ENCODE measurements at places on chromosomes 2 and 18.

GRCh38 chr2:36480636-36481035, 117.3 kb downstream of the FEZ2 start:
- no peaks in the 10 kb centered on the region for H3K27me3 ChIP-seq
- peaks cover 11% of the 10 kb centered on the region for H3K36me3 ChIP-seq
- no peaks in the 10 kb centered on the region for H3K4me1 ChIP-seq
- DNase-seq, result no peak

DNA sequence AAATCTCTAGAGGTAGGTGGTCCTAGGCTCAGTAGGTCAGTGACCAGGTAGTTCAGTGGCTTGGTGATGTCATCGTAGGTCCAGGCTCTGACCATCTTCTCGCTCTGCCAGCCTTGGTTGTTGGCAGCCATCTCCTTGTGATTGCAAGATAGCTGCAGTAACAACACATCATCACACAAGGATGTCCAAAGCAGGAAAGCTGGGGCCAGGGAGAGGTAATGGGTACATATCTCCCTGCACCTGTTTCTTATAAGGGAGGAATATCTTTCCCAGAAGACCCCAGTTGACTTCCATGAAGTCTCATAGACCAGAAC, 60.5 kb downstream of the ANKRD44 start:
- peaks cover 69% of the 10 kb centered on the region for H3K4me1 ChIP-seq
- no peaks in the 10 kb centered on the region for H3K27me3 ChIP-seq
- peak overlapping the region; percentile 65 for H3K4me3 ChIP-seq
- peaks cover 31% of the 10 kb centered on the region for H3K36me3 ChIP-seq
- H3K27ac ChIP-seq, result peak overlapping the region; percentile 85

GRCh38 chr2:217360781-217361482, 501.1 kb upstream of the TNP1 start:
- no peaks in the 10 kb centered on the region for H3K4me1 ChIP-seq
- DNase-seq, result no peak
- H3K4me3 ChIP-seq, result no peak overlapping the region
- no peak overlapping the region for H3K27ac ChIP-seq
- no peaks in the 10 kb centered on the region for H3K27me3 ChIP-seq

DNA sequence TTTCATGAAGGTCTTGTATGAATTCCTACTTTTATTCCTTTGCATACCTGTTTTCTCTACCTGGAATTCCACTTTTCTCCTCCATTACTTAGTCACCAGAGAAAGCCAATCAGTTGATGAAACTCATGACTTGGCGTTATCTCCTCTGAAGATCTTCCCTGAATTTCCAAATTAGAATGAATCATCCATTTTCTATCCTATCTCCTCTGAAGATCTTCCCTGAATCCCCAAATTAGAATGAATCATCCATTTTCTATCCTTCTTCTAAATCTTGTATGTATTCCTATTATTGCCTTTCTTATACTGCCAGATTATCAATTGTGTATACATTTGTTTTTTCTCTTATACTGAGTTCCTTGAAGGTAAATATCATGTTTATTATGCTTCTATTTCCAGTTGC, 440.4 kb downstream of the CCDC85A start:
- H3K27ac ChIP-seq, result no peak overlapping the region
- H3K36me3 ChIP-seq, result no peaks in the 10 kb centered on the region
- DNase-seq, result no peak
- H3K27me3 ChIP-seq, result no peaks in the 10 kb centered on the region
- H3K4me1 ChIP-seq, result no peaks in the 10 kb centered on the region

DNA sequence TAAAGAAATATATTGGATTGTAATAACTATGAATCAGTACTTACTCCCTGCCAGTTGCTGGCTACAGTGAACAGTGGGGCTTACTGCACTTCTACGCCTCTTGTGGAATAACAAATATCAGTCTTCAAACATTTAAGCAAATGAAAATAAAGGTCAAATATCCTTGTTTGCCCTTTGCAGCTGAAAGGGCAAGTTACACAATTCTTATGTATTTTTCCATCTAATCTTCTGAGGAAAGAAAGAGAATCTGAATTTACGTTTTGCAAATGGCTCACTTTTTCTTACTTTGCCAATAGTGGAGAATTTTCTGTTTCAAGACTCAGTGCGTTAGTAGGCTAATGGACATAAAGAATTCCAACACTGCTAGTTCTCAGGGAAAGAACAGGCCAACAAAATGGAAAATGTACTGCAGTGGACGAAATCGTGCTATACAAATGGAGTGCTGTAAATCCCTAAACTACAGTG, 157.2 kb upstream of the TMEM200C start:
- no peaks in the 10 kb centered on the region for H3K36me3 ChIP-seq
- no peaks in the 10 kb centered on the region for H3K4me1 ChIP-seq
- no peak overlapping the region for H3K27ac ChIP-seq
- no peak overlapping the region for H3K4me3 ChIP-seq
- H3K27me3 ChIP-seq, result no peaks in the 10 kb centered on the region

GRCh38 chr2:165698444-165698884, 95.6 kb downstream of the GALNT3 start:
- H3K36me3 ChIP-seq, result no peaks in the 10 kb centered on the region
- DNase-seq, result no peak
- no peaks in the 10 kb centered on the region for H3K4me1 ChIP-seq
- no peak overlapping the region for H3K27ac ChIP-seq

GRCh38 chr2:12061286-12062052, 315.0 kb downstream of the LPIN1 start:
- H3K4me3 ChIP-seq, result no peak overlapping the region

DNA sequence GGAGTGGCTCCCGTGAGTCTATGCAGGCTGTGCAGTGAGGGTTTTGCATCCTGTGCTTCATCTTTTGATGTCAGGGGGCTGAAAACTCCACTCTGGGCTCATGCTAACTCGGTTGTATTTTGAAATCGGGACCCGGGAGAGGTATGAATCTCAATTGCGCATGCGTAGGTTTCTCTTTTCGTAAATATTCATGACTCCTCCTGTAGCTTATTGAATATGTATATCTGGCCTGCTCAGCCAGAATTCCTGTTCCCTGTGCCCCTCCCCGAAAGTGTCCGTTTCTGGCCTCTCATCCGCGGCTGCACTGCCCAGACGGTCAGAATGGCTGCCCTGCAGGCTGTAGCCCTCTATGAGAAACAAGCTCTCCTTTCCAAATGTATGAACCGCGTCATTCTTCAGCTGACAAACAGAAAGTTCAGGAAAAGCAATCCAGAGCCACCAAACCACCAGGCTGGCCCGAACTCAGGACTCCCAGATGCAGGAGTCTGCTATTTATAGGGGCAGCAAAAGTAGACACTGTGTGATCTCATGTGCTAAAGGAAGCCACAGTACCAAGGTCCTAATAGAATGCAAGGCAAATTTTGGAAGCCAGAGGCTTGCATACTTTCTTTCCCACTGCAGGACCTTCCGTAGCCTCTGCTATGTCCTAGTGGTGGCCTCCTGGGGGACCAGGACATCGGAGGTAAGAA, 41.7 kb downstream of the AKAIN1 start:
- H3K36me3 ChIP-seq, result no peaks in the 10 kb centered on the region
- DNase-seq, result no peak
- H3K27ac ChIP-seq, result no peak overlapping the region
- H3K4me3 ChIP-seq, result no peak overlapping the region
- peaks cover 3% of the 10 kb centered on the region for H3K4me1 ChIP-seq

GRCh38 chr2:101706819-101707177, 9.3 kb downstream of the MAP4K4 start:
- peak overlapping the region; percentile 61 for H3K4me3 ChIP-seq
- peak overlapping the region; percentile 95 for H3K27ac ChIP-seq
- peaks cover 62% of the 10 kb centered on the region for H3K4me1 ChIP-seq
- H3K27me3 ChIP-seq, result no peaks in the 10 kb centered on the region
- DNase-seq, result peak; percentile 23

- no peak overlapping the region for H3K27ac ChIP-seq
- DNase-seq, result no peak
- H3K27me3 ChIP-seq, result peaks cover 69% of the 10 kb centered on the region
These were observed 15.6 kb upstream of the TMEM18 start for GRCh38 chr2:692767-693166.

- no peaks in the 10 kb centered on the region for H3K36me3 ChIP-seq
- H3K4me1 ChIP-seq, result no peaks in the 10 kb centered on the region
- DNase-seq, result no peak
- no peaks in the 10 kb centered on the region for H3K27me3 ChIP-seq
- H3K4me3 ChIP-seq, result no peak overlapping the region
These were observed 291.8 kb upstream of the LRATD1 start for GRCh38 chr2:14340703-14341102.

GRCh38 chr2:830419-831224, 120.0 kb upstream of the SNTG2 start:
- no peaks in the 10 kb centered on the region for H3K4me1 ChIP-seq
- H3K27me3 ChIP-seq, result peaks cover 50% of the 10 kb centered on the region
- no peak overlapping the region for H3K27ac ChIP-seq
- H3K36me3 ChIP-seq, result no peaks in the 10 kb centered on the region
- H3K4me3 ChIP-seq, result no peak overlapping the region

- no peak for DNase-seq
- no peaks in the 10 kb centered on the region for H3K36me3 ChIP-seq
- H3K4me1 ChIP-seq, result no peaks in the 10 kb centered on the region
- no peaks in the 10 kb centered on the region for H3K27me3 ChIP-seq
- no peak overlapping the region for H3K27ac ChIP-seq
- H3K4me3 ChIP-seq, result no peak overlapping the region
These were observed 1416.2 kb downstream of the LRP1B start for GRCh38 chr2:140714586-140714985.

DNA sequence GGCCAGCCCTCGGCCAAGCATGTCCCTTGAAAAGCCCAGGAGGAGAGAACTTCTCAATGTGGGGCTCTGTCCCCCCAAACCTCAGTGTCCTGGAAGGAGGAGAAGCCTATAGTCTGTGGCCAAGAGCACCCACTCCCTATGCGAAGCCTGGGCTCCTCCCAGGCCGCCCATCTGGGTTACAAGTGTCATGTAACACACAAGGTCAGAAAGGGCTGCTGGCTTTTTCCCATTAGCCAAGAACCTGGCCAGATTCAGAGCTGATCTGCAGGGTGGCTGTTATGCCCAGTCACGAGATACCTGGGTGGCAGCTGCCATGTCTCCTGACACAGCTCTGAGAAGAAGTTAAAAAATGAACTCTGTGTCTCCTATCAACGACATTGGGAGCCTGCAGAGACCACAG, 170.7 kb downstream of the TNS1 start:
- H3K4me3 ChIP-seq, result no peak overlapping the region
- peaks cover 79% of the 10 kb centered on the region for H3K27me3 ChIP-seq
- DNase-seq, result no peak
- H3K4me1 ChIP-seq, result no peaks in the 10 kb centered on the region
- no peak overlapping the region for H3K27ac ChIP-seq

- H3K4me3 ChIP-seq, result no peak overlapping the region
- peak overlapping the region; percentile 78 for H3K27ac ChIP-seq
- H3K4me1 ChIP-seq, result peaks cover 60% of the 10 kb centered on the region
- no peaks in the 10 kb centered on the region for H3K27me3 ChIP-seq
- H3K36me3 ChIP-seq, result peaks cover 55% of the 10 kb centered on the region
- no peak for DNase-seq
These were observed 28.0 kb downstream of the STAT4 start for GRCh38 chr2:191122638-191123294.

- peaks cover 18% of the 10 kb centered on the region for H3K27me3 ChIP-seq
- H3K27ac ChIP-seq, result no peak overlapping the region
- peaks cover 2% of the 10 kb centered on the region for H3K36me3 ChIP-seq
- H3K4me1 ChIP-seq, result no peaks in the 10 kb centered on the region
These were observed 4.2 kb upstream of the NOSTRIN start for GRCh38 chr2:168798076-168798887.

DNA sequence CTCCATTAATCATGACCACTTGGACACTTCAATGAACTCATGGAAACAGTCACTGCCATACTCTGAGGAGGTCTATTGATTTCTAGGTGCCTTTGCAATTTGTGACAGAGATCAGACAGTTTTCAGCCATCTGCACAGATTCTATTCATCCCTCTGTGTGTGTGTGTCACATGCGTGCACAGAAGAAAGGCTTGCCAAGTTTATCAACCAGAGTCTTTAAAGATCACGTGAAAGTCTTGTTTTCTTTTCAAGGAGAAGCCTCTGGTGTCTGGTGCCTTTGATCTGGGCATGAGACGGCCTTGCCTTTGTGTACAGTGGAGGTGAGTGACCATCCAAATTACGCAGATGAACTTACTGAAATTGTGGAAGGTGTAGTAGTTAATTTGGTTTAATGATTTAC, 164.2 kb downstream of the VAPA start:
- DNase-seq, result no peak
- peaks cover 4% of the 10 kb centered on the region for H3K27me3 ChIP-seq
- no peak overlapping the region for H3K27ac ChIP-seq

- H3K27ac ChIP-seq, result peak overlapping the region; percentile 32
- peaks cover 27% of the 10 kb centered on the region for H3K4me1 ChIP-seq
- no peak for DNase-seq
- no peak overlapping the region for H3K4me3 ChIP-seq
These were observed 59.2 kb downstream of the RPL37A start for GRCh38 chr2:216557820-216558219.

DNA sequence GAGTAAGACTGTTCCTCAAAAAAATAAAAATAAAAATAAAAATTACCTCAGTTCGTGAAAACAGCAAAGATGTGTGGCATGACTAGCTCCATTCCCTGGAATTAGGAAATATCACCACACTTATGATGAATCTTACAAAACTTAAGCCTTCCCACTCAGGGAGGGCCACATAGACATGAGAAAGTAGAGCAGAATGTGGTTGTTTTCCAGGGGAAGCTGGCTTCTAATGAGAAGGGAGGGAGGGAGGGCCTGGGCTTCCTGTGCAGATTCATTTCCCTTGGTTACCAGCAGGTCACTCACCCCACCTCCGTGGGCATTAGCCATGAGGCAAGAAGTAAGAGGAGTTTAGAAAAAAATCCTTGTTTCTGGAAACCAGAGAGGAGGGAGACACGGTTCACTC, 95.9 kb upstream of the RMDN2 start:
- H3K4me1 ChIP-seq, result peaks cover 3% of the 10 kb centered on the region
- no peak overlapping the region for H3K27ac ChIP-seq
- H3K36me3 ChIP-seq, result no peaks in the 10 kb centered on the region
- DNase-seq, result no peak
- no peak overlapping the region for H3K4me3 ChIP-seq
- H3K27me3 ChIP-seq, result peaks cover under 1% of the 10 kb centered on the region

DNA sequence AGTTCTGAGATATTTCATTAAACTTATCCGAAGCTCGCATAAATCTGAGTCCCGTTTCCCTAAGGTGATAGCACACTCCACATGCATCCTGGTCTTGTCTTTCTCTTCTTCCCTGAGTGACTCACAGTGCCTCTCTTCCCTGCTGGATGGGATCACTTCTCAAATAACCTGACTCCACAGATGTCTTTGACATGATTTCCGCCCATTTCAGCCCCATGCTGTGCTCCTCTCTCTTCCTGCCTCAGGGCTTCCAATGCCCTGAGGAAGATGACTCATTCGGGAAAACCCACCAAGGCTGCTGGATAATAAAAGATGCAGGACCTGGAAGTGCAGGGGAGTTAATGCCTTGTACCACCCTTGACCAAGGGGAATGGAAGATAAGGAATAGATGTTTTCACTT, 441.7 kb upstream of the SOX11 start:
- DNase-seq, result no peak
- H3K27ac ChIP-seq, result no peak overlapping the region
- H3K4me3 ChIP-seq, result no peak overlapping the region
- H3K4me1 ChIP-seq, result no peaks in the 10 kb centered on the region
- H3K36me3 ChIP-seq, result no peaks in the 10 kb centered on the region
- H3K27me3 ChIP-seq, result no peaks in the 10 kb centered on the region

- H3K36me3 ChIP-seq, result peaks cover 2% of the 10 kb centered on the region
- H3K27me3 ChIP-seq, result no peaks in the 10 kb centered on the region
- no peak overlapping the region for H3K27ac ChIP-seq
- no peak overlapping the region for H3K4me3 ChIP-seq
- no peaks in the 10 kb centered on the region for H3K4me1 ChIP-seq
These were observed 460.5 kb downstream of the TGIF1 start for GRCh38 chr18:3910512-3910911.

- no peaks in the 10 kb centered on the region for H3K4me1 ChIP-seq
- H3K4me3 ChIP-seq, result no peak overlapping the region
- no peaks in the 10 kb centered on the region for H3K36me3 ChIP-seq
- no peak overlapping the region for H3K27ac ChIP-seq
These were observed 412.3 kb upstream of the RGPD4 start for GRCh38 chr2:107414376-107414775.
